ENCODE measurements at places on chromosomes 1 and 21.

GRCh38 chr1:245179706-245180105 is 24.9 kb downstream of the KIF26B start:
- no peak for DNase-seq

DNA sequence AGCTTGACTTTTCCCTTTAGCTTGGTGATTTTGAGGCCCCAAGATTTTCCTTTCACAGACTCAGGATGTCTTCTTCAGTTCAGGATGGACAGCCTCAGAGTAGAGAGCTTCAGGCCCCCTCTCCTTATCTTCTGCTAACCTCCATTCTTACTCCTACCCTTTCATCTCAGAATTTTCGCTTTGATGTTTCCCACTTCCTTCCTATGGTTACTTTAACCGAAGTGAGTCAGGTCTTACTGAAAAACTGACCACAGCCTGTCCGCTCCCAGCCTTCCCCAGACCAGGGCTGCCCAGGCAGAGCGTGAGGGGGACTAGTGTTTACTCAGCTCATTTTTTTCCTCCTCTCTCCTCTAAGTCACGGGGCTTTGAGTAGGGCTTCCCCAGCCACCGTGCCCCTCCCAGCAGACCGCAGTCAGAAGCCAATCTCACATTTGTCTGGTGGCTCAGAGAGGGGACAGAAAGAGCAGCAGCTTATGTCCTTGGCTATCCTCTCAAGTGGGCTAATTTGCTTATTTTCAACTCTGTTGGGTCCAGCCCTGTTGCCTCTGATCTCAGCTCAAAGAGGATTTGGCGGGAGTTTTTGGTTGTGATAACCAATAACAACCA is 4.2 kb upstream of the IL19 start:
- DNase-seq: peak; percentile 43

DNA sequence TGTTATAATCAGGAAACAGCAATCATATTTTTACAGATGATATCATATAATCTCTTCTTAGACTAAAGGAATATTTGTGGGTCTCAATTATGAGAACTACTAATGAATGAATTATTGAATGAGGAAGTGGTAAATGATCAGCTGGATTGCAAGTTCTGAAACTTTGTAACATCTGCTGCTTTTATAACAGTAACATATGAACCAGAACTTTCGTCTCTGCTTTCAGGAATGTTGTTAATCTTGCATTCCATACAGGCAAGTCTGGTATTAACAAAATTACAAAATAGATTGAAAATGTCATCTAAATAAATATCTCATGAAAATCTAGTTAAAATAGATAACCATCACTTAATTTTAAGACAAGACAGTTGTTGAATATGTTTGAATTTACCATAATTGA is 110.5 kb upstream of the COL11A1 start:
- DNase-seq: no peak

DNA sequence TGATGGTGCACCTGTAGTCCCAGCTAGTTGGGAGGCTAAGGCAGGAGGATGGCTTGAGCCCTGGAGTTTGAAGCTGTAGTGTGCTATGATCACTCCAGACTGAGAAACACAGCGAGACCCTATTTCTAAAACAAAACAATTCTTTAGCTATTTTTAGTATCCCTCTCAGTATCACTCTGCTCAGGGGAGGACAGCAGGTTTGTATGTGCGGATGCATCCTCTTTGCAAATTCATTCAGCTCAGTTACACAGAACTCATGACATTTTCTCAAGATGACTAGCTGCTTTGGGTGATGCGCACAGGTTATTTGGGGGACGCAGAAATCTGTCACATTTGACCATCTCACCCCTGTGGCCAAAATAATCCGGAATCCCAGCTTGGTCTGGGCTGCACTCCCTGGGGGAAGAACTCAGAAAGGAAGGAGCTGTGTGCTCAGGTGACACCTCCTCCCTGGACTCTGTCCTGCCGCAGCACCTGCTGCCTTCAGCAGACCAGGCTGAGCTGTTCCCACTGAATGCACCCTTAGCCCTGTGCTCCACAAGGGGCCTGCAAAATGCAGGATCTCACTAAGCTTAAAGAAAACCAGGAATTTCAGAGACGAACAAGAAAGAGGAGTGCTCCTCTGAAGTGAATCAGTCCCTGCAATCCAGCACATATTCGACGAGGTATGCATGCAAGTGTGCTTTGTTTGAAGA is 89.5 kb upstream of the PGBD5 start:
- no peak for DNase-seq

- no peak for DNase-seq
Measured at GRCh38 chr1:205306929-205307566, 14.5 kb downstream of the NUAK2 start.

DNA sequence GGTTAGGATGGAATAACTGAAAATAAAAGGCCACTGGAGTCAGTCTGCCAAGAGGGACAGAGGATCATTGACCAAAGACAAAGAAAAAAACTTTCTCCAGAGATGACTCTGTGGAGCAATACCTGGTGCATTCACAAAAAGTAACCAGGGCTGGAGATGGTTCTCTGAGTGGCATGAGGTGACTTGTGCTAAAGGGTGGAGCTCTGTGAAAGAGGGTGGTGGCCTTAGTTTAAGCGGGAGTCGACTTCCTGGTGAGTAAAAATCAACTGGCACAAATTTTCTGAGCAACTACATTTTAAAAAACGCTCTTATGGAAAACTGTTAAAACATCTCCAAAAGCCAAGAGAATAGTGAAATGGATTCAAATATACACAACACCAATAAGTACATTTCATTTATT is 10.0 kb downstream of the NHLH2 start:
- no peak for DNase-seq

DNA sequence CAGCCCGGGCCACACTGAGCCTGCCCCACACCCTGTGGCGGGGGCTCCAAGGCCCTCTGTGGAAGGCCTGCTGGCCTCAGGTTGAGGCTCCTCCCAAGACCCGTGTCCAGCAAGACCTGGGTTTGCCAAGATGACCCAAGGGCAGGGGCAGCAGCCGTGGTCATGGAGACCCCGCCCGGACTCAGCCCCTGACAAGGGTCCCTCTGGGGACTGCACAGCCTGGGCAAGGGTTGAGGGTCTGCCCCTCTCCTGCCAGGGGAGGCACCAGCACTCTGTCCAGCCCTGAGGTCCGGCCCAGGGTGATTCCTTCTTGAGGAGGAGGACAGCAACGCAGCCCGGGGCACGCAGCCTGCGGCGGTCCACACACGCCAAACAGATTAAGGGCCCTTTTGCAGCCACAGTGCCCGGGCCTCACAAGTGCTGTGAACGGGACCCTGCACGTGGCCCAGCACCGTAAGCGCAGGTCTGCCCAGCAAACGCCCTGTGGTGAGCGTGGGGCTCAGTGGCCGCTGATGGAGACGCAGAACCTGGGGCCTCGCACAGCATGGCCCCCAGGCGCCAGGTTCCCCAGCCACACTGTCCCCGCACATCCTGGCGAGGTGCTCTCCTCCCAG is 3.4 kb downstream of the SPATC1L start:
- DNase-seq: no peak

- no peak for DNase-seq
Measured at GRCh38 chr1:203091761-203092330, 6.0 kb upstream of the MYOG start.

DNA sequence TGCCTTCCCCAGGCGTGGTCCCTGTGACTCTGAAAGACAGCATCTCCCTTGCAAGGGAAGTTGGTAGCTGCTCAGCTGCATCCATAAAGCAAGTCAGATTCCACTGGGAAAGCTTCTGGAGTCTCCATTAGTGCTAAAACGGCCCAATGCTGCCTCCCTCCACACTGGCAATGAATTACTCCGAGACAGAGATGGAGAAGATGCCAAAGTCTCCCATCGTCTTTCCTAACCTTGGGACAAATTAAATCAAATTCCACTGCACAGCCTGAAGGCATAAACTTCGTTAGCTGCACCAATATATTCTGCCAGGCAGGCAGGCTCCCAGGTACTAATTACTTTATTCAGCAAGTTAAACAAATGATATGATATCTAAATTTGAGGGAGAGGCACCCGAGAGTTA is 106.3 kb upstream of the GJB5 start:
- DNase-seq: no peak

- no peak for DNase-seq
Measured at GRCh38 chr1:42698081-42698813, 16.0 kb downstream of the YBX1 start.

DNA sequence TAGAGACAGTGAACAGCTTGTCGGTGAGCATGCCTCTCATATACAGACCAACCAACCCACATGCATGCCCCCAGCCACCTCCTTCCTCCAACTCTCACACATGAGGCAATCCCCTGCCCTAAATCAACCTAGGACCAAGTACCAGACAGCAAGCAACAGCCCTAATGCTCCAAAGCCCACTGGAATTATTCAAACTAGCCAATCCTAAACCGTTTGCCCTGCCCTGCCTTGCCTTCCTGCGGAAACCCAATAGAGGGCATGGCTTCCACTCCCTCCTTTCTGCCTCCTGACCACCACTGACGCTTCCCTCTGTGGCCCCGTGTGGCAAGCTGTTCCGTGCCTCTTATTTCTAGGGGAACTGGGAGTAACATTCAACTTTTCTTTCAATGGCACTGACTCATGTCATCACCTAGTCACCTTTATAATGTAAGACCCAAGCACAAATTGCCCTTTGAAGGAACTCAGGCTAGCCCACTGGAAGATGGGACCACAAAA is 129.3 kb upstream of the GJB5 start:
- no peak for DNase-seq

DNA sequence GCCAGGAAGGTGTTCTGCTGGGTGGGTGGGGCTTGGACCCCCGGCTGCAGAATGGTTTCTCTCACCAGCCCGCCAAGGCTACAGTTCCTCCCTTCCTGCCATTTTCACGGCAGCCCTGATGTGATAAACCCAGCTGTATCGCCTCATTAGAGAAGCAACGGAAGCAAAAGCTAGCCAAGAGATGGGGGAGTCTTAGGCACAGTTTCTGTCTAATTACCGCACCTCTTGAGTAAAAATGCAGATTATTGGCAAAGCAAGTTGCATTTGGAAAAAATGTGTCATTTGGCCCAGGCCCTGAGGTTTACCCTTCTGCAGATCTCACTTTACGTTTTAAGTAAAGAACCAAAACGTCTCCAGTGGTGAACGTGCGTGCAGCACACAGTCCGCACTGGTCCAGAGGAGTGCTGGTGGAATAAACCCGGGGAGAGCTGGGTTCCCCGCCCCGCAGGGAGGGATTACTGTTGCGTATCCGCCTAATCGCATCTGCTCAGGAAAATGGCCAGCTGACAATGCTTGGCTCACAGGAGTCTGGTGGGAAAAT is 109.9 kb downstream of the GALNT2 start:
- no peak for DNase-seq

GRCh38 chr21:29025328-29025713 is 853 bp downstream of the USP16 start:
- DNase-seq: no peak

DNA sequence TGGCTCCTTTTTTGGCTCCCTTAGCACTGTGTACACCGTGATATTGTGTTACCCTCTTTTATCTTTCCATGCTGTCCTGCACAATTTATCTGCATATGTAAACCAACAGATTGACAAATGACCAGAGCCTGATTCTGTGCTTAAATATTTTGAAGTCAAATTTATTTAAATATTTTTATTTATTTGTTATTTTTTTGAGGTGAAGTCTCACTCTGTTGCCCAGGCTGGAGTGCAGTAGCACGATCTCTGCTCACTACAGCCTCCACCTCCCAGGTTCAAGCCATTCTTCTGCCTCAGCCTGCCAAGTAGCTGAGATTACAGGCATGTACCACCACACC is 12.8 kb downstream of the PMF1 start:
- no peak for DNase-seq

DNA sequence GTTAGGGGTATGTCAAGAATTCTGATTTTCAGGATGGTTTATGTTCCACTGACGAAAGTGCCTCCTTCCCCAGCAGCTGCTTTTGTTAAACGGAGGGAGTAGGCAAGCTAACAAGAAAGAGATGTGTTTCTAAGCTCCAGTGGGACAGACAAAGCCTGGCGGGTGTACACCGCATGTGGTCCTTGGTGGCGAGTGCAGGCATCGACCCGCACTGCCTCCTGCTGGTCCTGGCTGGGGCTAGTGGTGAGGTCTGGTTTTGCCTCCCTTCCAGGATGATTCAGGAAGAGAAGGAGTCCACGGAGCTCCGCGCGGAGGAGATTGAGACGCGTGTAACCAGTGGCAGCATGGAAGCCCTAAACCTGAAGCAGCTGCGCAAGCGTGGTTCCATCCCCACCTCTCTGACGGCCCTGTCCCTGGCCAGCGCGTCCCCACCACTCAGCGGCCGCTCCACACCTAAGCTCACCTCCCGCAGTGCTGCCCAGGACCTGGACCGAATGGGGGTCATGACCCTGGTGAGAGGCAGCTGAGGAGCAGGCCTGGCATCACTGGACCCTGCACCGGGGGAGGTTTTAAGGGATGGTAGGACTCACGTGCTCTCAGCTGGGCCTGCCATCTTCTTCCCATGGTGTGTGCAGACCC is 29.0 kb downstream of the PPFIA4 start:
- DNase-seq: no peak

DNA sequence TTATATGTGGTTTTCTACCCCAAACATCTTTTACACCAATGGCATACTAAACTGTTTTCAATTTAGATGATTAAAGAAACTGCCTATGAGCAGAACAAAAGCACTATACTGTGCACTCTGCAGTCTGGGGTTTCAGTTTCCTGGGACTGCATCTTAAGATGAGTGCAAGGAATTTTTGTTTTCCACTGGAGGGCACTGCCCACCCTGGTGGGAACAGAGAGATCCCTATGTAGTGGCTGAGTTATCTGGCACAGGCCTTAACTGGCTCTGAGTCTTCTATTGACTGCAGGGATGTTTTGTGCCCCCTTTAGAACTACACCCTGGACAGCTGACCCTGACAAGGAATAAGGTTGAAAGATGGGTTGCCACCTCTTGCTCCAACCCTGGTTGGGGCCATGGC is 12.0 kb downstream of the PROK1 start:
- no peak for DNase-seq
